ENCODE measurements at places on chromosomes 3 and 15.

DNA sequence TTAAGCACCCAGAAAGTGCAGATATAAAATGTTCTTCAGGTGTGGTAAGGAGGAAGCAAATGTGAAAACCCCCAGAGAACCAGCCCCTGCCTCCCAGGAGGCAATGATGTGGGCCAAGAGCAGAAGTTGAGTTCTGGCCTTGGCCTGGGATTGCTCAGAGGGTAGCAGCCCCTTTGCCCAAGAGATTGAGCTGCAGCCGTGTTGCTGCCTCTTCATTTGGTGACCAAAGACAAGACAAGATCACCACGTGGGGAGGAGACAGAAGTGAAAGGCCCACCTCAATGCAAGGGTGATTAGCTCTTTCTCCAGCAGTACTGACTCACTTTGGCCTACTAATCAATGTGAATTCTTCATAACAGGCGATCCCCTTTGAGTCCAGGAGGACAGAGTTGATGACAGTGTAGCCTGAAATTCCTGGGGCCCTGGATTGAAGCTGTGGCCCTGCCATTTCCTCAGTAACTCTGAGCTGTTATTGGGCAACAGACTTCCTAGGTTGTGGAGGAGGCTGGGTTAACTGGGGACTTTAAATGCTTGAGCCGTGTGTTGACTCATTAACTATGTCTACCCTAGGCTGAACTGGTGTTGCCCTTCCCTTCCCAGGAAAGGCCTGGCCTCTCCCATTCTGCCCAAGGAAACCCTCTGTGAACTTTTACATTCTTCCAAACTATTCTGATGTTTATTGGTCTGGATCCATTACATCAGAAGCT, 86.5 kb downstream of the ST6GAL1 start:
- DNase-seq, result no peak

- DNase-seq, result no peak
These were observed 18.0 kb downstream of the NRG4 start for GRCh38 chr15:75994220-75994619.

- no peak for DNase-seq
These were observed 31.7 kb upstream of the IP6K2 start for GRCh38 chr3:48748754-48749153.

DNA sequence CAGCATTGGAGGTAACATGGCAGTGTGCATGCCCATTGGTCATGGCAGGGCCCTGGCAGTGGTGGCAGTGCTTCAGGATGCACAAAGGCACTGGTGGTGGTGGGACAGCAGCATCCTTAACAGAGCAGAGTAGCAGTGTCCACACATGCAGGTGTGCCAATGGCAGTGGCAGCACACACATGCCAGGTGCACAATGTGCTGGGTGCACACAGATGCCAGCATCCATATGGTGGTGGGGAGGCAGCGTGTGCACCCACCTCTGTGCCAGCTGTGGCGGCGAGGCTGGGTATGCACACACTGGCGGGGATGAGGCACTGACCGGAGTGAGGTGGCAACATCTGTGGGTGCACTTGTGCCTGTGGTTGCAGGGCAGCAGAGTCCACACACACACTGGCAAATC, 150.6 kb downstream of the SI start:
- DNase-seq, result no peak

GRCh38 chr15:58748040-58748851, 1.3 kb downstream of the ADAM10 start:
- DNase-seq, result no peak

DNA sequence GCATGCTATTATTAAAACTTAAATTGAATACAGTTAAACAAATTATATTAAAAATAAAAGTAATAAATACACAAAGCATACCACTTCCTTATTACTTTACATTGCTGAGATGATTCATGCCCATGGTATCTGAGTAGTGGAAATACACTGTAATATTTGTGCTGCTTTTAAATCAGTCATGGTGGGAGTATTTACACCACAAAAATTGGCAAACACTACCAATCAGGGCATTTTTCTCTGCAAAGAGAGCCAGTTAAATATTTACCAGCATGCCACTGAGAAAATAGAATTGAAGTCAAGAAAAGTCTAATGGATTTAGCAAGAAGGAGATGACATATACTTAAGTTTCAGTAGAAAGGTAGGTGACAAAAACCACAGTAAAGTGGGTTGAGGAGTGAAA, 19.6 kb downstream of the PPARG start:
- DNase-seq, result no peak

DNA sequence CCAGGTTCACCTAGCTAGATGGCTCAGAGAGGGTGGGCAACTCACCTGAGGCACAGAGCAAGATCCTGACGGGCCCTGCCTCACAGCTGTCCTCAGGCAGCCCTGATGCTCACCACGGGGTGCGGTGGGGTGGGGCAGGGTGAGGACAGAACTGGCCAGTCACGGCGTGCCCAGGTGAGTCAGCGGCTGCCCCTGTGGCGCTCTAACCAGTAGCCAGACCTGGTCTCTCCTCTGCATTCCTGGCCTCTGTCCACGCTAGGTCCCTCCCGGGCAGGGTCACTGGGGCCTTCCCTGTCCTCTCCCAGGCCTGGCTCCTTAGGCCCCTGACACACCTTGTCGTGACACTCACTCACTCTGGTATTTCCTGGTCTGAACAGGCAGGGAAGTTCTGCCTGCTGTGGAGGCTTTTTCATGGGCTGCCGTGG, 901 bp downstream of the ALS2CL start:
- no peak for DNase-seq

- no peak for DNase-seq
These were observed 327.1 kb downstream of the SATB1 start for GRCh38 chr3:18097989-18098388.

GRCh38 chr3:38454884-38455638, 1.4 kb downstream of the ACVR2B start:
- DNase-seq, result peak; percentile 68

GRCh38 chr3:47108546-47108945, 55.4 kb downstream of the SETD2 start:
- DNase-seq, result no peak

- DNase-seq, result no peak
These were observed 52.4 kb downstream of the HEG1 start for GRCh38 chr3:125003369-125003853.

DNA sequence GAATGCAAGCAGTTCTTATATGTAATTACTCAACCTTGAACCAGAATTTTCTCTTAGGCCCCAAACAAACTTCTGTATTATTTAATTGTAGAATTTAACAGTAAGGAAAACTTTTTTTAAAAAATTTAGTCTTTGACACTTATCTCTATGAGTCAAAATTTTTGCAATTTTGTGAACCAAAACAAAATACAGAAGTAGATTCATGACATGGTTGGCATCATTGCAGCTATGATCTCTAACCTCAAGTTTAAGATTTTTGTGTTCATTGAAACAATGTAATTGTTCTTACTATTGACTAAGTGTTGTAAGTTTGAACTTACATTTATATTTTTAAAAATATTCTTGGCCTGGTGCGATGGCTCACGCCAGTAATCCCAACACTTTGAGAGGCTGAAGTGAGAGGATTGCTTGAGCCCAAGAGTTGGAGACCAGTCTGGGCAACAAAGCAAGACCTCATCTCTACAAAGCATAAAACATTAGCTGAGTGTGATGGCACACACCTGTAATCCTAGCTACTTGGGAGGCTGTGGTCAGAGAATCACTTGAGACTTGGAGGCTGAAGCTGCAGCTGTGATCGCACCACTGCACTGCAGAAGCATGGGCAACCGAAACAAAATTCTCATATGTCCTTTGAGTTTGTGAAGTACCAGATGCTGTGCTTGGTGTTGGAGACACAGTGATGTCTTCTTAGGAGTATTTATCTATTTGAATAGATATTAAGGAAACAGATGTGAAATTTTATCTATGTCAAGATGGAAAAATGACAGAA, 39.7 kb downstream of the STT3B start:
- DNase-seq, result no peak

GRCh38 chr3:120196333-120196732, 88.7 kb downstream of the GPR156 start:
- no peak for DNase-seq

GRCh38 chr3:169403855-169404519, 259.5 kb downstream of the MECOM start:
- DNase-seq, result no peak

GRCh38 chr15:97960364-97961066, at the start of gene ARRDC4:
TSS of gene ARRDC4 (plus strand) at chr15:97960703. CDS start at chr15:97960862, 159 bp downstream.
- peak; percentile 98 for DNase-seq

- no peak for DNase-seq
These were observed 15.3 kb downstream of the TMEM266 start for GRCh38 chr15:76075046-76075445.

Data from endothelial cell (in vitro differentiated cells).